Stimulated activated CD8-positive, alpha-beta memory T cell treated with anti-CD3 and anti-CD28 coated beads, Interleukin-4, amount 100 ng/mL, for 1 hour (primary cell): ENCODE measurements at places on chromosomes 6 and 20.

- DNase-seq: no peak
Observed at GRCh38 chr20:49508435-49509199, 26.1 kb upstream of the KCNB1 start.

GRCh38 chr6:41717392-41717736 lies 18.0 kb downstream of the TFEB start:
- no peak for DNase-seq

DNA sequence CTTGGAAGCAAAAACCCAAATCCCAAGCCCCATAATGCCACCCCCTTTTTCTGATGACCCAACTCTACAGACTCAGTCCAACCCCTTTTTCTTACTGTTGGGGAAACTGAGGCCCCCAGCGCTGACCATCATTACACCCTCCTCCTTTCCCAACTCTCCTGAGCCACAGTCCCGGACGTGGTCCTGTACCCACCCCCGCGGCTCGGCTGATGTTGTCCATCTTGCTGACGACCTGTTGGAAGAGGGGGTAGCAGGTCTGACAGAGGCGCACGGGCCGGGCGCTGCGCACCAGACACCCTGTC lies 533 bp downstream of the OSTM1 start:
- DNase-seq: no peak

GRCh38 chr6:23522792-23523547 lies 603.0 kb upstream of the NRSN1 start:
- no peak for DNase-seq

- no peak for DNase-seq
Observed at GRCh38 chr20:21358737-21359136, 38.6 kb downstream of the NKX2-4 start.
